Bone marrow (tissue), 2 donors: ENCODE measurements at places on chromosomes 16 and 17.

- no peak for DNase-seq
These were observed 43.1 kb upstream of the SEC14L1 start for GRCh38 chr17:77097631-77098180.

DNA sequence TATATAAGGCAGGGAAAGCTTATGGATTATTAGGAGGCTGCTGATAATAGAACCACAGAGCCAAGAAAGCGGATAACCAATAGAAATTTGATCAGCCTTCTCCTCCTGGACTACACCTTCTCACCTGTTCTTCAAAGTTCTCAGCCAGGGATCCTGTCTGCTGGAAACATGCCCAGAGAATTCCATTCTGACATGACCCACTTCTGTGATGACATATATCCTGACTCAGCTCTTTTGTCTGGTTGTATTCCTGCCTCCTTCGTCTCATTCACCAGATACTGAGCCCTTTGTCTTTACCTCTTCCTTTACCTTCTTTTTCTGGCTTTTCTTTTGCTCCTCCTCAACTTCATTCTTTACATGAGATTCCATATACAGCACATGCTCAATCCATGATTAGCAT lies 576.1 kb downstream of the CDH11 start:
- DNase-seq = no peak

DNA sequence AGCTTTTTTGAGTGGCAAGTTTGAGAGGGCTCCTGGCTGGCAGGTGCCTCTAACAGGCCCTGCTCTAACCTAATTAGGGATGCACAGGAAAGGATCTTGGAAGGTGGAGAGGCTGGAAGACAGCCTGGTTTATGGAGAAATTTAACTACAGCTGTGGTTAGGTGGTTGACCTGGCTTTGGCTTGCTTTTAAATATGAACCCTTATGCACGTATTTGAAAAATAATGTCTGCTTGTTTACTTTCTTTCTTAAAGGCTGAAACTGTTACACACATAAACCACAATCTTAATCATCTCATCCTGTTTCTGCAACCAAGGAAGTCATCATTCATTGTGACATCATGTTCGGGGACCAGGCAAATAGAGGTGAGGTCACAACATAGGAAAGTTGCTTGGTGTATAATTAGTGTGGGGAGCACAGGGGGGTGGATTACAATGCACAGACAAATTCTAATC lies 23.1 kb upstream of the DHRS13 start:
- no peak for DNase-seq

GRCh38 chr17:9845306-9845705 lies 19.6 kb downstream of the GLP2R start:
- no peak for DNase-seq

GRCh38 chr16:31767267-31767666 lies 106.3 kb upstream of the ZNF267 start:
- DNase-seq = no peak

DNA sequence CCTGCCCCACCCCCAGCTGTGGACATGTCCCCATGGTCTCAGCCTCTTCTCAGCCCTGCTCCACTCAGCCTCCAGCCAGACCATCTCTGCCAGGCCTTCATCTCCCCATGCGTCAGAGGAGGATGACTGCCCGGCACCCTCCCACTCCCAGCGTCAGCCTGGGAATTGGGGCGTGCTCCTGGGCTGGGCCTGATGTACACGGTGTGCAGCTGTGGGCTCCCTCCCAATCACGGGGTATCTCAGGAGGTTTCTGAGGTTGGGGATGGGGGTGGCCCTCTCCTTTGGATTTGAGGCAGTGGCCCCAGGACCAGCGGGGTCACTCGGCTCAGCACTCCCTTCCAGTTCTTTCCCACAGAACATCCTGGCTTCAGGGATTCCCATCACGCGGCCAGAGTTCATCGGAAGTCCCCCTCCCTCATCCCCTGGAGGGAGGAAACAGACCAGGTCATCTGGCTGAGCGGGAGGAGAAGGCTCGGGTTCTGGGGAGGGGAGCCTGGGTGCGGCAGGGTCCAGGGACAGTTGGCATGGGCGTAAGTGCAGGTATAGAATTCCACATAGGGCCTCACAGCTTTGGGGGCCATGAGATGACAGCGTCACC lies 36.9 kb downstream of the SOCS3 start:
- no peak for DNase-seq

DNA sequence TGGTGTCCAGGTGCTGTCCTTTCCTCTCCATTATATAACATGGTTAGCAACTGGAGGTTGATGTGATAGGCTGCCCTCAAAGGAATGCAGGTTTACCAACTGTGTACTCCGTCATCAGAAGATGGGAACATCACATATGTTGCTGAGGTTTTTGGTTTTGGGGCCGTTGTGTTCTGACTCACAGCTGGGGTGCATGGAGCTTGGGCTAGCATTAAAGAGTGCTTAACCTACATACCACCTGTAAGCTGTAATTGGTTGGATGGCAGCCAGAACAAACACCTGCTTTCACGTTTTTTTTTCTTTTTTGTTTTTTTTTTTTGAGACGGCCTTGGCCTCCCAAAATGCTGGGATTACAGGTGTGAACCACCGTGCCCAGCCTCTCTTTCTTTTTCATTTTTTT lies 20.9 kb downstream of the TMEM11 start:
- no peak for DNase-seq

- peak; percentile 14 for DNase-seq
These were observed 1.8 kb upstream of the HOXB4 start for GRCh38 chr17:48579760-48580554.

DNA sequence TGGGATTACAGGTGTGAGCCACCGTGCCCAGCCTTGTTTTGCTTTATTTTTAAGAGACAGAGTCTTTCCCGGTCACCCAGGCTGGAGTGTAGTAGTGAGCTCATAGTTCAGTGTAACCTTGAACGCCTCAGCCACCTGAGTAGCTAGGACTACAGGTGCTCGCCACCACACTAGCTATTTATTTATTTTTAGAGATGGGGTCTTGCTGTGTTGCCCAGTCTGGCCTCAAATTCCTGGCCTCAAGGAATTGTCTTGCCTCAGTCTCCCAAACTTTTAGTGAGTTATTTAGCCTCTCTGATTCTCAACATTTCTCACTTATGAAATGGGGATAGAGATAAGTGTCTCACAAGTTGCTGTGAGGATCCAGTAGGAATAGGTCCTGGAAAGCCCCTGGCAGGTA lies 21.7 kb downstream of the FZD2 start:
- DNase-seq = no peak

DNA sequence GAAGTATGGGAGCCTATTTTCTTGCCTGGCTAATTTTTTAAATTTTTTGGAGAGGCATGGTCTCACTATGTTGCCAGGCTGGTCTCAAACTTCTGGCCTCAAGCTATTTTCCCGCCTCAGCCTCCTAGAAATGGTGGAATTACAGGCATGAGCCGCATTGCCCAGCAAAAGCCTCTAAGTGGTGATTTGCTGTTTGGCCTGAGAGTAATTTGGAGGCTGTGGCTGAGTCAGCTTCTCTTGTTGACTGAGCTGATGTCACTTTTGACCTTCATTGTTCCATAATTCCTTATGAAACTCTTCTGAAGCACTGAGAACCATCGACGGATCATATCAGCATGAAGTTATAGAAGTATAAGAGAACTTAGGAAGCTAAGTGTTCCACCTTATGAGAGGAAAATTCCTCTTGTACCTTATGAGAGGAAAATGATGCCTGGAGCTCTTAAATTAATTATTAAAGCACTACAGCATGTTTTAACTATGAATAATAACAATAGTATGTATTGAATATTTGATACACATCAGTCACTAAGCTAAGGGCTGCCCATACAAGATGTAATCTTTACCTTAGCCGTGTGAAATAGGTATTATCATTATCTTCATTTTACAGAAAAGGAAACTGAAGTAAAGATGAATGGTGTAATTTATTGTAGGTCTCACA lies 220.8 kb upstream of the MON1B start:
- no peak for DNase-seq

DNA sequence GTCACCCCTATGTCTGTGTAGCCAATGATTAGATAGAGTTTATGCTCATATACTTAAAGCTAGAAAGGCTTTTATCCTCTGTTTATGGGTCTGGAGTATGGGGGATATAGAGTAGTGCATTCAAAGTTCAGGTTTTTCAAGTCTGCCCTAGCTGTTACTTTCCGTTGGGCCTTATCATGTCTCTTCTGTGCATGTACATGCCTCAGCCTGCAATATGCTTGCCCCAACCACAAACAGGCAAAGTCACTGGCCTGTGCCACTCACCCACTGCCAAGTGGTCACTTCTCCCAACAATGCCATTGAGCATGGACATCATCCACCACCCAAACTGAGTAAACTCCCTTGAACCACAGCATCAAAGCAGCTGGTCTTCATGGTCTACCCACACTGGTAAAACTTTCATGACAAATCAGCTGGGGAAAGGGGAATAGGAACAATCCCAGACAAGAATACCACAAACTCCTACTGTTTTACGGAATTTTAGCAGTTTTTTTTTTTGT lies 70.3 kb upstream of the C17orf78 start:
- no peak for DNase-seq

DNA sequence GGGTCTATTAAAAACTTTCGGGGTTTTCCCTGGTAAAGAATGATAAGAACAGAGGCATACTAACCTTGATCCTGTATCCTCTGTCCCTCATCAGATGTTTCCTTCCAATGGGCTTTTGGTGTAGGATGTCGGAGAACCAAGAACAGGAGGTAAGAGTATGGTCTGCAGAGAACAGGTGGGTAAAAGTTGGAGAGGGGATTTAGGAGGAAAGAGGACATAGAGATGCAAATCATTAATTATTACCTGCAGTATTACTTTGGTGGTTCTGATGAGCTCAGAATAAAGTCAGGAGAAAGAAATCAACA lies 4.3 kb downstream of the SNX11 start:
- no peak for DNase-seq

GRCh38 chr17:36133602-36134236 lies 30.1 kb downstream of the CCL4 start:
- DNase-seq = no peak

GRCh38 chr16:69040144-69040909 lies 65.1 kb upstream of the HAS3 start:
- DNase-seq = no peak

DNA sequence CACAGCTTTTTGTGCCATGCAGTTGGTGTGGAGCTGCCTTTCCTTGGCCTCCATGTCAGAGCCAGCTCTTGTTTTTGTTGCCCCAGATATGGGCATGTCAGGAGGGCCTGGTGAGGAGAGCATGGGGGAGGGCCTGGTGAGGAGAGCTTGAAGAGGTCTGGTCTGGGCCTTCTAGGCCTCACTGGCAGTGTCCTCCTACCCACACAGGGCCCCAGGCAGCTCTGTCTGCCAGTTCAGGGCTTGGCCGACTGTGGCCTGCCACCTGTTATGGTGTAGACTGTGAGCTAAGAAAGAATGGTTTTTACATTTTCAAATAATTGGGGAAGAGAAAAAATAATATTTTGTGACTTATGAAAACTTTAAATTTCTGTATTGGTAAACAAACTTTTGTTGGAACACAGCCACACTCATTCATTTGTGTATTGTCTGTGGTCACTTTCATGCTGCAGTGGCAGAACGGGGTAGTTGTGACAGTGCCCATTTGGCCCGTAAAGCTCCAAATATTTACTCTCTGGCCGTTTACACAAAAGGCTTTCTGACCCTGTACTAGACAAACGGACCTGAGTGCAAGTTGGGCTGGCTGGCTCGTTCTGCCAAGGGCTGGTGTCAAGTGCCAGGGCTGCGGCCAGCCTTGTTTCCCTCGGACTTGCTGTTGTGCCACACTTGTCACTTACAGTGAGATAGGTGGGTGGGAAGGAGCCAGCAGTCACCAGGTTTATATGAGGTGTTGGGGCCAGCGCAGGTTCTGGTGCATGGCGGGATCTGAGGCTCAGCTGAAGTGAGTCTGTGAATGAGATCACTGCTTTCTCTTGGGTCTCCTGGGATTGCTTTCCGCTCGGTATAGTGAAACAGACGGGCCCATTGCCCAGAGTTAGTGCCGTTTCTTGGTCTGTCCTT lies 18.2 kb downstream of the PGS1 start:
- DNase-seq = no peak

GRCh38 chr17:43774304-43775250 lies 4.2 kb downstream of the DUSP3 start:
- no peak for DNase-seq

DNA sequence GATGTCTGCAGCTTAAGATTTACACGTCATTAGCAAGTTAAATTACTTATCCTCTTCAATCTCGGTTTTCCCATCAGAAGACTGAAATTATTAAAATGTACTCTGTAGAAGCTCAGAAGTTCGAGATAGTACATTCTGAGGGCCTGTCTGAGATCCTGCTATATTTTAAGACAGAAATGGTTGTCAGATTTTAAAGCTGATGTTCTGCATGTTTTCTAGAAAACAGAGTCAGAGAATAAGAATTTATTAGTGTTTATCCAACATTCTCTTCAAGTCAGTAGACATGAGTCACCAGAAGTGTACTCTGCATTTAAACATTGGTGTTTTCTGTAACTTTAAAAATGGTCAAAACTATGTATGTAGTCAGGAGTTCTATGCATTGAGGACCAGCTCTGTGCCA lies 155.2 kb upstream of the MYOCD start:
- DNase-seq = no peak

DNA sequence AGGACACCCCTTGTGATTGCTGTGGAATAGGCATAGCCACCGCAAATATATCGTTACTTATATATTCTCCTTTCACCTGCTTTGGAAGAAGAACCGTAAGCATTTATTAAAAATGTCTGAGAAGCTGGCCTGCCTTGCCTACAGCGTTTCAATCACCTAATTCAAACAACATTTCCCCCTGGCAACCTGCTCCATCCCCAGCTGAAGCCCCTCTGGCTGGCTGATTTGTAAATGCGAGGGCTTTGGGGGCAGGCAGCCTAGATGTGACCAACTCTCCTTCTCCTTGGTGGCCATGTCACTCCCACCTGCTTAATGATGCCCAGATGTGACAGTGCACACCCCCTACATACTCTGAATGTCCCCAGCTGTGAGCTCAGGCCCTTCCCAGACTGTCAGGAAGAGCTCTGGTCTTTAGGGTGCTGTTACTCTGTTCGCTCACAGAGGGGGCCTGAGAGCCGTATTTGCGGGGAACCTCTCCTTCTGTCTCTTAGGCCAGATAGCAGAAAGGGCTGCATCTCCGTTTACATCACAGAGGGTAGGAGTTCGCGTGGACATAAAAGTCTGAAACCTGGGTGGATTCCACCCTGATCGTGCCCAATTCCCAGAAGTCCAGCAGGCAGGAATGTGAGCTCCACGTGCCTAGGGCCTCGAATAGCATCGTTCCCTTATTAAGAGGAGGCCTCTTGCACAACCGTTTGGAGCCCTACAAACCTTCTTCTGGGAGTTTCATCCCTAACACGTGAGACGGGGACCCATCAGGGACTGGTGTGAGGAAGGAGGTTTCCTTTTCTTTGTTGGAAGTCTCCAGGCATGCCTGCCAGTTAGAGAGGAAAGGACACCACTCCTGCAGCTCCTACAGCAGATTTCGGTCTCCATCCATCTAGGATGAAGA lies 2.4 kb upstream of the SDK2 start:
- no peak for DNase-seq
